ENCODE measurements at places on chromosomes 1 and 21.

- DNase-seq, result no peak
Measured at GRCh38 chr1:18778437-18778836, 81.0 kb downstream of the TAS1R2 start.

DNA sequence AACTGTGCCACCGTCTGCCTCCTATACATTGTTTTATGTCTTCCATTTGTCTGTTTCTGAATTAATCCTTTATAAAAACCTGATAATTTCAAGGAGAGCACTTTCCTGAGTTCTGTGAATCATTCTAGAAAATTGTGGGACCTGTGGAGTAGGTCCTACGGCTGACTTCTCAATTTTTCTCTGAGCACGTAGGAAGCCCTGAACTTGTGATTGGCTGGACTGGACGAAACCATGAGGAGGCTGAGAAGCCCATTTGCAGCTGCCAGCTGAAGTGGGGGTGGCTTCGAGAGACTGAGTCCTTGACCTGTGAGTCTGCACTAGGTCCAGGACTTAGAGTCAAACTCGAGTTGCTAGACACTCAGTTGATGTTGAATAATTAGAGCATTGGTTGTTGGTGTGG lies 277.1 kb upstream of the NCAM2 start:
- DNase-seq, result no peak

DNA sequence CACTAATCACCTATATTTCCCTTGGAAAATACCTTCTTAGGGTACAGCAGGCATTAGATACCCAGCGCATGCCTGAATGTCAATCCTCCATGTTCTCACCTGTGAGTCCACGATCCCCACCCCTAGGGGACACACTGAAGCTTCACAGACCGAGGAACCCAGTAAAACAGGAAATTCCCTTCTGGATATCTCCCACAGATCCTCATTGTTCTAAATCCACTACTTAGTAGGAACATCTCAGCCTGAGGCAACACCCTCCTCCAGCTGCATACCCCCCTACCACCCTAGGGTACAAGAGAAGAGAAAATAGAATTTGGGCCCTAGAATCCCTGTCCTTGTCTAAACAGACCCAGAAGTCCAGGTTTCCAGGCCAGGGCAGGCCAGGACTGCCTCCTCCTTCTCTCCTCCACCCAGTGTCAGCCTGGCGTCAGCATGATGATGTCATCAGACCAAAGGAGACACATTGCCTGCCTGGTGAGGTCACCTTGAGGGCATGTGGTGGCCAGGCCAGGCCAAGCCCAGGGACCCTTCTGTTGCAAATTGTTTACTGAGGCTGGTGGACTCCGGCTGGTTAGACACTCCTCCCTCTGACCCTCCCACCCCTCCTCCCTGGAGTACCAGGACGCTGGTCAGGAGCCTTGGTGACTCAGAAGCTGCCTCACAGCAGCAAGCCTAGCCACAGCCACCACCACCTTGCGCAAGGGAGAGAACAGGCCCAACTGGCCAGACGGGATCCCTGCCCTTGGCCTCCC lies 6.2 kb downstream of the NECTIN4 start:
- peak; percentile 96 for DNase-seq

DNA sequence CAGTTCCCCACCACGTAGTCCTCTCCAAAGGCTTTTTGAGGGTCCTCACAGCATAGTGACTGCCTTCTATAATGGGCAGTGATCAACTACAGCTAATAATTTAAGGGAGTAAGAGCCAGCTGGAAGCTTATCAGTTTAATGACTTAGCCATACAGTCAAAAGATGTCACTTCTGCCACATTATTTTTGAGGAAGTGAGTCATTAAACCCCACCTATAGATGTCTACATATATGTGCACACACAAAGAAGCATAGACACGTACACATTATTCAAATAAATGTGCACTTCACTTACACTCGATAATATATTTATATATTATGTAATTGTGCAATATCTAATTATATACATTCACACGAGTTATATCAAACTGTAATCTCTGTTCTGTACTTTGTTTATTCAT lies 1704.7 kb downstream of the KCNT2 start:
- DNase-seq, result no peak

DNA sequence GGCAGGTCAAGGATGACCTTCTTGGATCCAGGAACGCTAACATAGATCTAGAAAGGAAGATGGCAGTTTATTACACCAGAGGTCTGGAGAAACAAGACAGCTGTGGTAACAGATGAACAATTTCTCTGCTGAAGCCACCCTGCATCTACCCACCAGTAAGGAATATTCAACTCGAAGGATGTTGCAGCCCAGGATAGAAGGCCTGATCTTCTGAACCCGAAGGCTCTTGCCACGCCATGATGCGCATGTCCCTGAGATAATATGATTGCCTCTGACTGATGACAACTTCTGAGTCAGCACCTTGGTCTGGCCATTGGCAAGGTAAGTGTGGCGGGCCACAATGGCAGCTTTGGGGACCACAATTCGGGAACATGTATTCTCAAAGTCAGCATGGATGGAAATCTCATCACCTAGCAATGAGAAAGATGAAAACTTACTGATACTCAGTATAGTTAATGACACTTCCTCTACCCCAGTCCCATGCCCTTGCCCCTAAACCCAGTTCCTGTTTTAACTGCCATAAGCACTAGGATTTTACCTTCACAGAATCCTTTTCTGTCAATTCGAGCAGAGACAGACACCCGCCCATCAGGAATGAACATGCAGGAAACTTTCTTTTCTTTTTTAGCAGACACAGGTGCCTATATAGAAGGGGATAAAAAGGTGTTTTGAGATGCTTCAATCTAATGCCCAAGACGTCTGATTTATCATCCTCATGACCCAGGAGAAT lies 1.8 kb downstream of the TXNIP start:
- DNase-seq, result no peak

DNA sequence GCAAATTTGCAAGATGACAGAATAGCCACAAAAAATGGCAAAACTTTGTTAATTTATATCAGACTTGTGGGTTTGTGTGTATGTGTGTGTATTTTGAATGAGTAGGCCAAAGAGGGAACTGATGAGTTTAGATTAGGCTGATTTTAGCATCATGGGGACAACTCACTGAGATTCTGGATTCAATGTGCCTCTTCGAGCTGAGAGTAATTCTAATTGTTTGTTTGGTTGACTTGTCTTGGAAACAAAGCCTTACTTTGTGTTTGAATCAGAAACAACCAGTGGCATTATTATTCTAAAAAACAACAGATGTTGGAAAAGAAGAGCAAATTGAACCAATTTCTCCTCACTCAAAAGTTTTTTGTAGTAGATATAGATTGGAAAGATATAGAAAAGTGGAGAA lies 40.5 kb upstream of the C21orf91 start:
- DNase-seq, result no peak

DNA sequence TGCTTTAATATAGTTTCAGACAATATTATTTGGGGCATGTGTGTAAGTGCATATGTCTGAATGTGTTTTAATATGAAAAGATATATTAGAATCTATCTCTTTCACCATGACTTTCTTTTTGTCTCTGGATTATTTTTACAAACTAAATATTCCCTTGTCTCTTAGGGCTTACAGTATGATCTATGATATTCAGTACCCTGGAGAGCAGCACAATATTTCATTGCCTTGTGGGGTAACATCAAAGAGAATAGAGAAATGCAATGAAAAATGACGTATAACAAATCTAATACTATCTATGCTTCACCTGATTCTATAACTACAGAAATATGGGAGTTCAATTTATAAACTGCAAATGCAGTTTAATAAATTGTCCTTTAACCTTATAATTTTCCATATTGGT lies 2084.5 kb downstream of the MRPL39 start:
- no peak for DNase-seq

GRCh38 chr1:173715538-173715844 lies 710 bp downstream of the KLHL20 start:
- DNase-seq, result no peak

DNA sequence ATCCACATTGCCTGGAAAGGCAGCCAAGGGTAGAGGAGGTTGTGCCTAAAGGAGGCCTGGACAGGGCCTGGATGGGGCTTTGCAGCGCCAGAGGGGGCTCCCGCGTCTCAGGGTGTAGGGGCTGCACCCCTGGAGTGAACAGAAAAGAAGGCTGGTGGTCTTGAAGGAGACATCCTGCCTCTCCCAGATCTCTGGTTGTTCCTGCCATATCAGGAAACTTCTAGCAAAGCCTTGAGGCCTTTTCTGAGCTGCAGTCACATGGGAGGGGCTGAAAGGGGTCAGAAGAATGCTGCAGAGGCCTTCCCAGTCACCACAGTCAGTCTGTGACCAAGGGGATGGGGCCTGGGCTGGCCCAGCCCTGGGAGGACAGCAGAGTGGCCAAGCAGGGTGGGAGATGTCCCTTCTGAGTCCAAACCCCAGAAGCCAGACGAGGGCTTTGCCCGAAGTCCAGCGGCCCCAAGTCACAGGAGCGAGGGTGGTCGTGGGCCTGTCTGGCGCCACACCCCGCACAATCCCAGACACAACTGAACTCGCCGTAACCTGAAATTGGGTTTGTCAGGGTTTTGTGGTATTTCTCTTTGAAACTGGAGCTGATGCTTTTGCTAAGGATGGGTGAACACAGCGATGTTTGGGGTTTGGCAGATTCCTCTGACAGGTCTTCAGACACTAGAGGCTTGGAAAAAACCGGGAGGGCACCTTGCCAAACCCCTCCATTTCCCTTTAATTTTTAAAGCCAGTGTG lies 29.6 kb downstream of the SIM2 start:
- no peak for DNase-seq

DNA sequence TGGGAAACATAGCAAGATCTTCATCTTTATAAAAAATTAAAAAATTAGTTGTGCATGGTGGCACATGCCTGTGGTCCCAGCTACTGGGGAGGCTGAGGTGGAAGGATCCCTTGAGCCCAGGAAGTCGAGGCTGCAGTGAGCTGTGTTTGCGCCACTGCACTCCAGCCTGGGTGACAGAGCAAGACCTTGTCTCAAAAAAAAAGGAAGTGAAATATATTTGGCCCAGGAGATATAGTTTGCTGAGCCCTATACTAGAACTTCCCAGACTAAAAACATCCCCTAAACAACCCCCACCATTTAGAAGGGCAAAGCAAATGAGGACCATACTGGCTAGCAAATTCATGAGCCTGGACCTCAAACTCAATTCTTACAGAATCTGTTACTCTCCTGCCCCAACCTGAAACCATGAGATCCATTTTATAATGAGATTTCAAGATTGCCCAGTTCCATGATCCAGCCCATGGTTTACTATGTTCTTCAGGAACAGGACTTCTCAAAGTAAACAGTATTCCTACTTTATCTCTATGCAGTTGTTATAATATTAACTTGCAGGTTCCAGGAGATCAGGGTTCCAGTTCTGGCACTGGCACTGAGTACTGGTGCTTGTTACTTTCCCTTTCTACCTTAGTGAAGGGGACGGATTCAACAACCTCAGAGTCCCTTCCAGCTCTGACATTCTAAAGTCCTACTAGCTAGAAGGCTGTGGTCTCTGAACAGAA lies 48.9 kb upstream of the TADA1 start:
- DNase-seq, result no peak

GRCh38 chr1:99084562-99084961 lies 79.9 kb upstream of the PLPPR5 start:
- DNase-seq, result no peak

DNA sequence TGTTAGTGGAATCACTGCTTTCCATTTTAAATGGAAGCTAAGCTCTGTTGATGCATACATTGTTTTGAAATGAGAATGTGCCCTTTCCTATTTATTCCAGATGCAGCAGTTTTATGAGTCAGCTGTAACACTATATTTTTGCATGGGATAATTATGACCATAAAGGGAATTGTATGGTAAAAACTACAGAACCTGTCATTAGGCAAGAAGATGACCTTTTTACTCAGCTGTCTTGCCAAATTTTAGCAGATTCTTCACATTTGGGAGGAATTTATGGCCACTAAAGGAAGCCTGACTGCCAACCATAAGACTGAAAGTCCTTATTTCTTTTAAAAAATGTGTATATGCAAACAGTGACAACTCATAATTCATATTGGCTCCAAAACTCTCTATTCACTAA lies 356.3 kb upstream of the PRMT6 start:
- DNase-seq, result no peak

DNA sequence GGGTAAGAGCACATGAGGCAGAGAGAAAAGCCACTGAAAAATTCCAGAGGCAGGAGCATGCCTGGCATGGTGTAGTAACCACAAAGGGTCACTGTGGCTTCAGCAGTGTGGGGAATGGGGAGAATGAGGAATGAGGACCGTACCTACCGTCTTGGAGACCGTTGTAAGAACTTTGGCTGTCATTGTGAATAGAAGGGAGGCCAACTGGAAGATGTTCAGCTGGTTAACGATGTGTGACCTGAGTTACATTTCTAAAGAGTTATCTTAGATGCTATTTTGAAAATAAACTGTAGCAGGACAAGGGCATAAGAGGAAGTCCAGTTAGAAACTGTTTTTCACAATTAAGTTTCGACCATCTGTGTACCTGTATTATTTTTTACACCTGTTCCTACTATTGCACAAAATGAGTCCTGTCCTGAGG lies 365.5 kb upstream of the SGIP1 start:
- DNase-seq, result no peak

- DNase-seq, result no peak
Measured at GRCh38 chr1:27356619-27357280, 10.0 kb downstream of the MAP3K6 start.

GRCh38 chr1:65832296-65832695 lies 39.6 kb downstream of the PDE4B start:
- DNase-seq, result no peak

DNA sequence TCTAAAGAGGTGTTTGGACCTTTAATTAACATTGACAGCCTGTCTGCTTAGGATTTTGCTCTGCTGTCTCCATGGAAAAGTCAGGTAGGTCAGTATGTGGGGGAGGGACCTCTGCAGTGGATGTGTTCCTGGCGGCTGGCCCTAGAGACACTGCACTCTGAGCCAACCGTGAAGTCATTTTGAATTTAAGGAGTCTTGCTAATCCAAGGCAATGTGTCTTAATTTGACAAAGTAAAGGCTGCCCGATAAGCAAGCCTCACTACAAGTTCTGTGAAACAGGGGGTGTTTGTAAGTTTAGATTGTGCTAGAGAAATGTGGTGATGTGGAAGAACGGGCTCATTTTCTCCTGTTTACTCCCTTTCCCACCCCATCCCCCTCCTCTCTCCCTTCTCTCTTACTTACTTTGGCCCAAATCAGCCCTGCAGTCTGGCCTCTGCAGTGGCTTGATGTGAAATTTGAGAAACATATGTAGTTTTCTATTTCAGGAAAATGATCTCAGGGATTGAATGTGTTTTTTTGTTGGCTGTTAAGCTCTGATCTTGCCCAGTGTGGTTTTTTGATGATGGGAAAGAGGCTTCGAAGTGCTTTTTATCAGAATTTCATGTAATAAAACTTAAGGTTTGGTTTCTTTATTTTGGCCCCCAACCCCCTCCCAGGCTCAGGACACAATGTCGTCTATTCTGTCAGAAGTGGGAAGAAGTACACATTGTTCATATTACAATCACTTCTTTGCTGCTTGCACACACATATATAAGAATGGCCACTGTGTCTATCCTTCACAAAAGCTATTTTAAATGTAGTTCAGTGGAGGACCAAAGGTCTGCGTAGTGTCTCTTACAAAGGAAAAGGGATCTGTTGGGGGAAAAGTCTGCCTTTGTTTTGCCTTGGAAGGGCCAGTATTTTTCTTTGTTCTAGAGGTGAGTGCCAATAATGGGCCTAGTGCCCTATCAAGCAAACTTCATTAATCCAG lies 96.6 kb downstream of the FGGY start:
- no peak for DNase-seq

GRCh38 chr1:150968491-150968890 lies 6.1 kb downstream of the CERS2 start:
- no peak for DNase-seq
